ENCODE measurements at places on chromosomes 4 and X.

DNA sequence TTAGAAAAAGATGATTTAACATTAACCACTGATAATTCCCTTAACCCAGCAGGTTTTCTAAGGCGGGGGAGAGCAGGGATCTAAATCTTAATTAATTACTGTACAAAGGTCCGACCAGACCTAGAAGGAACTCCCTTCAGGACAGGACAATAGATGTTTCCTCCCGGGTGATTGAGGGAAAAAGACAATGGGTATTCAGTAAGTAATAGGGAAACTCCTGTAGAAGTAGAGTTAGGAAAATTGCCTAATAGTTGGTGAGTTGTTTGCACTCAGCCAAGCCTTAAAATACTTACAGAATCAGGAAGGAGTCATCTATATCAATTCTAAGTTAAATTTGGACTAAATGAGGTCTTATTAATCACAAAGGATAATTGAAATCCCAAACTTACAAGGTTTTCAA is 5.8 kb upstream of the SRD5A3 start:
- DNase-seq = no peak

DNA sequence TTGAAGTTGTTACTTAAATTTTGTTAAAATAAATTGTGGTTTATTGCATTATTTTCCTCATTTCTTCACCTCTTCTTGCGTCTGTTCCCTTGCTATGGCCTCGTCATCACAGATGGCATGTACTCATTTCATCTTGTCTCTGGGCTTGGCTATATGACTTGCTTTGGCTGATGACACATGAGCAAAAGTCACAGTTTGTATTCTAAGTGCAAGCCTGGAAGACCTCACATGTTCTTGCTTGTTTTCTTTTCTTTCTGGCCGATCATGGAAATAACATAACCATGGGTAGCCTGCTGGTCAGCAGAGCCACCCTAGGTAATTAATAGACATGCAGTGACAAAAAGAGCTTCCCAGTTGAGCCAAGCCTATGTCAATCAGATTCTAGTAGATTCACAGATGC is 527.9 kb downstream of the SPRY1 start:
- peak; percentile 15 for DNase-seq

GRCh38 chr4:46389301-46389775 is 590 bp downstream of the GABRA2 start:
- DNase-seq = no peak

DNA sequence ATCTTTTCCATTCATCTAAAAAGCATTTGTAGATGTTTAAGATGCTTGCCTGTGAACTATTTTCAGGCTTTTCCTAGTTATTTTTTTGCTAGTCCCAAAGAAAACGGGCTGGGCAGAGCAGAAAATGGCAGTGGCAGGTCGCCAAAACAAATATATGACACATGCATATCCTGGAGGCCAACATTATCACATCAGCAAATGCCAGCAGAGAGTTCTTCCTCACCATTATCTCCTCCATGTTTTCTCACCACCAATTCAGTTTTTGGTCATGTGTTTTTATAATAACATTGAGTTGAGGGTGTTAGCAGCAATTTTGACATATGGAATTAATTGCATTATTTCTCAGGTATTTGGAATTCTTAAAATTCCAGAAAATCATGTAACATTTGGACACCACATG is 97.9 kb upstream of the EOLA2 start:
- peak; percentile 36 for DNase-seq

DNA sequence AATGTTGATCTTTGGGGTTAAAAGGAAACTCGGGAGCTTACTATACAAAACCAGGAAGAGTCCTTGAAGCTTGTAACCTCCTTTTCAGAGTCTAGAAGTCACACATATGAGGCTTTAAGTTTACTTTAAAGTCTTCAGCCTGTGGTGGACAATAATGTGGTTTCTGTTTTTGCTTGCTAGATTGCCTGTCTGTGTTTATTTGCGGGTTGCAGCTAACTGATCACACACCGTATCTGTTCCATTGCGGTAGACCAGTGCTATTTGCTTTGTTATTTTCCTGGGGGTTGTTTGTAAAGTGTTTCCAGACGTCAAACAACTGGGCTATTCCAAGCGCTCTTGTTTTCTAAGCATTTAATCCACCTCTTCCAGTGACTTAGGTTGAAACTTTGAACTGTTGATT is 143.0 kb upstream of the GYPA start:
- no peak for DNase-seq

DNA sequence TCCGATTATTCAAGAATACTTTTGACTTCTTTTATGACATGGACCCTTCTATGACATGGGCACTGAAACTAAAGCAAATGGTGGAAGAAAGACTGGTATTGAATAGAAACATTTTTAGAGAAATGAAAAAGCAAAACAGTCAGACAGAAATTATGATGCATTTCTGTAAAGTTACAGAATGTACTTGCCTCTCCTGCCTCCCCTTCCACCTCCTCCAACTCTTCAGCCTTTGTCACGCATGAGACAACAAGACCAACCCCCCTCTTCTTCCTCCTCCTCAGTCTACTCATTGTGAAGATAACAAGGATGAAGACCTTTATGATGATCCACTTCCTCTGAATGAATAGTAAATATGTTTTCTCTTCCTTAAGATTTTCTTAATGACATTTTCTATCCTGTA is 46.3 kb upstream of the HUWE1 start:
- DNase-seq = no peak

GRCh38 chr4:146244496-146244895 is 30.2 kb downstream of the REELD1 start:
- DNase-seq = no peak

DNA sequence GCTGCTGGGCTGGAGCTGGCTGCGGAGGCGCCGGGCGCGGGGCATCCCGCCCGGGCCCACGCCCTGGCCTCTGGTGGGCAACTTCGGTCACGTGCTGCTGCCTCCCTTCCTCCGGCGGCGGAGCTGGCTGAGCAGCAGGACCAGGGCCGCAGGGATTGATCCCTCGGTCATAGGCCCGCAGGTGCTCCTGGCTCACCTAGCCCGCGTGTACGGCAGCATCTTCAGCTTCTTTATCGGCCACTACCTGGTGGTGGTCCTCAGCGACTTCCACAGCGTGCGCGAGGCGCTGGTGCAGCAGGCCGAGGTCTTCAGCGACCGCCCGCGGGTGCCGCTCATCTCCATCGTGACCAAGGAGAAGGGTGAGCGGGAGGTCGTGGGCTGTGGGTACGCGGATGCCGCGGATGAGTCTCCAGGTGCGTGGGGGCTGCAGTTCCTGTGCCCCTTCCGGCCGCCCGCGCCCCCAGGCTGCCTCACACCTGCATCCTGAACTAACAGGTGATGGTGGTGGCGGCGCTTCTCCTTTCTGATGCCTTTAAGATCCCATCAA is 499 bp downstream of the CYP2U1 start:
- no peak for DNase-seq

- DNase-seq = no peak
Measured at GRCh38 chr4:24770667-24771066, 24.7 kb upstream of the SOD3 start.

- no peak for DNase-seq
Measured at GRCh38 chr4:16583764-16584163, 314.7 kb downstream of the LDB2 start.

DNA sequence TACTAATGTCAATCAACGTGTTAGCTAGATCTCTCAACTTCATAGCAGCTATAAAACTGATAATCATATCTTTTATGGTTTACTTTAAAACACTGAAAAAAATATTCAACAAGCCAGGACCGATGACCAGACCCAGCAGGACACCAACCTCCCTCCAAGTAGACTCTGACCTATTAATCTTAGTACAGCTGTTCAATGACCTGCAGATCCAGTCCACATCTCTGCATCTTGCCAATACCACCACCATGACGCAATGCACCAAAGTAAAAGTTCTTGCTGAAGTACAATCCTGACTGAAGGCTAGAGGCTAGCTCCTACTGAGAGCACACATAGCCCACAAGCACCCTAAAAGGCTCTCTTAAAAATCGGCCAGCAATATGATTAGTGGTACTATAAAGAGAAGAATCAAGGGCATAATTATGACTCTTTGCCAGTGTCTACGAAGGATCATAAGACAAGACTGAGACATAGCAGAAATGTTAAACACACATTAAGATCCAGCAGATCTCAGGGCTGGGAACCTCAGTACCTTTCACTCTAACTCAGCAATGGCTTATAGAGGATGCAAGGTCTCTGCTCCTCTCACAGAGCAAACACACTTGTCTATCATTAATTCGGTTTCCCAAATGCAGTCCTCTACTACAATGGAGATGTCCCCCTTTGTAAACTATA is 7.6 kb downstream of the MED14 start:
- DNase-seq = no peak

DNA sequence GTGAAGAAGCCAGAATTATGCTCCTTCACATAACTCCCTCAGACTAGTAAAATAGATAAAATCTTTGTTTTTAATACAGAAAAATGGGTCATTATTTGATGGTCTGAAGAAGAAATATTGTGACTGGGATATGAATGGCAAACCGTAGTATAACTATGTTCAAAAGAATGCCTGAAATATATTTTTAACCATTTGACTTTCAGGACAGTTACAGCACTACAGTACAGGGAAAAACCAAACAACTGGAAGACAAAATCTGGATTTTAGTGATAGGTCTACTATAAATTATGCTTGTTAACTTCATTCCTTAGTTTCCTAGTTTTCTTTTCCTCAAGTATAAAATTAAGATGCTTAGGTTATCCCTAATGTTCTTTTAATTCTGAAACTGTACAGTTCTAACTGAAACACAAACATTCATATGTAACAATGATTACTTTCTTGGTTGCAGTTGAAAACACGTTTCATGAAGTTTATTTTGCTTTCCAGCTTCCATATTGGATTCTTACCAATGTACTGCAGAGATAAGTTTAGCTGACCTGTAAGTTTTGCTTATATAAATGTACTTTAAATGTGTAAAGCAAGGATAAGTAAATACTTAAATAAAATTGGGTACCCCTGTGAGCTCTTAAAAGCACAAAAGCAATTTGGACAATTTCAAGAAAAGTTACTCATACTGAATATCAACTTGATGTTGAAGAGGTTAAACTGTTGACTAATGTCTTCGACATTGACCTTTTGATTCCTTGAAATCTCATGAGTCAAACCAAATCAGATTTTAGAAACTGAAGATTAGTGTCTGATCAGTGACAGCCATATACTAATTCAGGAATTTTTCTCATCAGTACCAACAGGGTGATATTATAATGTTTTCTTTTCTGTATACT is 895 bp downstream of the AFP start:
- DNase-seq = no peak

- no peak for DNase-seq
Measured at GRCh38 chr4:164846566-164846965, 30.4 kb upstream of the APELA start.

GRCh38 chr4:16207409-16207808 is 18.9 kb downstream of the TAPT1 start:
- DNase-seq = no peak

DNA sequence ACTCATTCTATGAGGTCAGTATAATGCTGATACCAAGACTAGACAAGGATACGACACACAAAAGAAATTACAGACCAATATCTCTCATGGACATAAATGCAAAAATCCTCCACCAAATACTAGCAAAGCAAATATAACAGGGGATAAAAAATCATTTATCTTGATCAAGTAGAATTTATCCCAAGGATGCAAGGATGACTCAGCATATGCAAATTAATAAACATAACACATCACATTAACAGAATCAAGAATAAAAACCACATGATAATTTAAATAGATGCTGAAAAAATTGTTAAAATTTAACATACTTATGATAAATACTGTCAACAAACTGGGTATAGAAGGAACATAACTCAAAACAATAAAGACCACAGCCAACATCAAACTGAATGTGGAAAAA is 69.4 kb upstream of the GABRA2 start:
- no peak for DNase-seq

DNA sequence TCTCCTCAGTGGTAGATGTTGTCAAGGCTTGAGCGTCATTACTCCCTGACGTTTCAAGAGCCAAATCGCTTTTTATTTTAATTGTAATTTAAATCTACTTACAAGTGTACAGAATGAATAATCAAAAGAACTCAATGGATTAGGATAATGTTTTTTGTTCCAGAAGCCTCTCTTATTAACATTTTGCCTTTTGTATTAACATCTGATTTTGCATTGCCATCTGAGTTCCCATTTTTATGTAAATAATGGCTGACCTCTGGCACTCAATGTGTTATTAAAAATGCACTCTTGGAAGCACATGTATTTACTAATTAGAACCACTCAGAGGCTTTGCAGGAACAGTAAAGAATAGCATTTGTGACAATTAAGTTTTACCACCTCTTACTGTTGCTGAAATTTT is 411.0 kb downstream of the EPHA5 start:
- DNase-seq = no peak

- no peak for DNase-seq
Measured at GRCh38 chrX:136446208-136446607, 41.5 kb upstream of the BRS3 start.

GRCh38 chr4:985123-985830 is 1.6 kb upstream of the IDUA start:
- DNase-seq = no peak

- DNase-seq = no peak
Measured at GRCh38 chr4:147707892-147708672, 23.8 kb upstream of the ARHGAP10 start.

Data from skeletal muscle cell (primary cell).